ENCODE measurements at places on chromosomes 5 and 9. TPM values are rescaled to one million over a fixed set of nuclear protein-coding genes. Genes with fewer than 3 reads are reported as not detected.

Gene LVRN
- 2.0 TPM for total RNA-seq

Gene RETREG1
- total RNA-seq: 39.2 TPM

Gene C1QTNF3
- total RNA-seq: 65.3 TPM

Gene TEX48
- not detected for total RNA-seq

Gene PTCD2
- 10.1 TPM for total RNA-seq

Gene ZFP37
- 22.7 TPM for total RNA-seq

Gene IFNK
- not detected for total RNA-seq

Gene CER1
- 0.88 TPM for total RNA-seq

Gene SUB1
- total RNA-seq: 201 TPM

Gene ROR2
- 24.1 TPM for total RNA-seq

Gene SPZ1
- total RNA-seq: not detected

Gene VAV2
- total RNA-seq: 21.4 TPM

Gene ZCCHC10
- total RNA-seq: 21.2 TPM

Gene SLC46A2
- total RNA-seq: not detected

Gene STKLD1
- total RNA-seq: 1.3 TPM

Gene NKD2
- 18.0 TPM for total RNA-seq

Gene HTR4
- total RNA-seq: 0.27 TPM

Gene ATP10B
- total RNA-seq: 2.6 TPM

Gene CHSY3
- 25.1 TPM for total RNA-seq

Gene PTPN3
- 5.6 TPM for total RNA-seq

Gene SLC24A2
- 12.5 TPM for total RNA-seq

Gene THOC3
- 51.3 TPM for total RNA-seq

Gene CARTPT
- total RNA-seq: not detected

Gene CCNO
- total RNA-seq: 0.27 TPM

Gene CYLC2
- total RNA-seq: not detected

Gene ZBTB6
- total RNA-seq: 29.5 TPM

Gene LCN1
- 13.0 TPM for total RNA-seq

Gene PGM5
- total RNA-seq: 61.8 TPM

Gene PCDHA9
- 4.6 TPM for total RNA-seq

Gene ZNF474
- total RNA-seq: 0.38 TPM

Gene CCL27
- total RNA-seq: not detected

Gene C5orf58
- total RNA-seq: not detected

Gene GABRA1
- total RNA-seq: 16.5 TPM

Gene C9orf153
- total RNA-seq: 1.2 TPM

Gene TMOD1
- total RNA-seq: 13.4 TPM

Gene TMC1
- total RNA-seq: 0.27 TPM

Gene RNF20
- total RNA-seq: 46.0 TPM

Gene PCDHGB6
- 15.1 TPM for total RNA-seq

Gene CNTFR
- total RNA-seq: 23.9 TPM

Gene LRRC19
- not detected for total RNA-seq

Gene FAM170A
- not detected for total RNA-seq

Gene GPR151
- total RNA-seq: not detected

Data from camera-type eye (tissue), 1 donor.